ENCODE measurements at places on chromosomes 3 and 15.
A peak's percentile ranks its signal among the peaks of the same experiment; 100 is the strongest.

- peak; percentile 72 for DNase-seq
Measured at GRCh38 chr3:23739536-23739935, 66.2 kb upstream of the UBE2E1 start.

DNA sequence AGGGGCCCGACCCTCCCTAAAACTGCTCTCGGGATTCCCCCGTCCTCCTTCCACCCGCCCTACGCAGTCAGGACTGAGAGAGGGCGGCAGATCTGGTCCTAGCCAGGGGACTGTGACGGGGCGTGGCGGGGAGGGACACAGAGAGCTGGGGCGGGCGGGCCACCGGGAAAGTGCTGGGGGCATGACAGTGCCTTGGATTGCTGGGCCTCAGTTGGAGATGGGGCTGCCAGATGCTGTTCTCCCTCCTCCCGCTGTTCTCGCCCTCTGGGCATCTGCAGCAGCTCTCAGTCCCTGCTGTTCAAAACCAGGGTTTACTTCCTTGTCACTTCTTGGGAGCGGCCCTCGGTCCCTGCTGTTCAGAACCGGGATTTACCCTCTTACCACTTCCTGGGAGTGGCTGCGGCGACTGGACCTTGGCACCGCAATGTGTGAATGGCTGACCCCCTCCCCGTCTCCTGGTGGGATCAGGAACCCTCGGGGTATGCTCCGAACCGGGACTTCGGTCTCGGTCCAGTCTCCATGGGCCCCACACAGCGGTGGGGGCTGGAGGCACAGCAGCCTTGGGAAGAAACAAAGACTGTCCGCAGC is 1.8 kb upstream of the RPP25 start:
- peak; percentile 9 for DNase-seq

GRCh38 chr15:45495588-45495987 is 27.0 kb downstream of the SLC30A4 start:
- no peak for DNase-seq

GRCh38 chr3:45126730-45127129 is 19.4 kb downstream of the CDCP1 start:
- no peak for DNase-seq

DNA sequence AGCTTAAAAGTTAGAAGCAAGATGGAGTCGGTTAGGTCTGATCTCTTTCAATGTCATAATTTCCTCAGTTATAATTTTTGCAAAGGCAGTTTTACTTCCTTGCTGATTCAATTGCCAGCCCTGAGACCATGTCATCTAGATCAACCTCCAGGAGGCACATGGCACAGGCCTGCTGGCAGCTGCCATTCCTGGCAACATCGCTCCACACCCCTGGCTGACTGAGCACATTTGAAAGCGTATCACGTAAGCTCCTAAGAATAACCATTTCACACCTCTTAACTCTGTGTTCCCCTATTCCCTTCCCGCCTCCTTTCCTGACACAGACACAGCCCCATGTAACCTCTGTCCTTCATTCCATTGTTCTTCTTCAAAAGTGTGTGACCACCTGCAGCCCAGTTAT is 313.9 kb upstream of the CTNNB1 start:
- DNase-seq, result no peak

- no peak for DNase-seq
Measured at GRCh38 chr3:40745381-40746106, 220.8 kb downstream of the ZNF621 start.

- peak; percentile 89 for DNase-seq
Measured at GRCh38 chr3:104629038-104629437, 737.7 kb upstream of the ALCAM start.

- DNase-seq, result peak; percentile 89
Measured at GRCh38 chr3:64190517-64191515, 34.5 kb downstream of the PRICKLE2 start.

- DNase-seq, result no peak
Measured at GRCh38 chr3:126677862-126678503, 23.1 kb upstream of the TXNRD3 start.

DNA sequence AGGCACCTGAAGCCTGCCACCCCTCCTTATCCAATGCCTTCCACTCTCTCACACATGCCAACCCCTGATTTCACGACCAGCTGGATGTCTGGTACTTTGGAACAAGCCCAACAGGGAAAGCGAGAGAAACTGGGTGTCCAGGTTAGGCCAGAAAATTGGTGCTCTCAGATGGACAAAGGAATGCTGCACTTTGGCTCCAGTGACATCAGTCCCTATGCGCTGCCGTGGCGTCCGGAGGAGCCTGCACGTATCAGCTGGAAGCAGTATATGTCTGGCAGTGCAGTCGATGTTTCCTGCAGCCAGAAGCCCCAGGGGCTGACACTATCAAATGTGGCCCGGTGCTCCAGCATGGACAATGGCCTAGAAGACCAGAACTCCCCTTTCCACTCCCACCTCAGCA is 45.2 kb downstream of the CDAN1 start:
- no peak for DNase-seq

- no peak for DNase-seq
Measured at GRCh38 chr15:97993310-97993738, 32.8 kb downstream of the ARRDC4 start.

GRCh38 chr3:25962255-25962654 is 172.4 kb downstream of the OXSM start:
- DNase-seq, result no peak

All from fibroblast of upper back skin (primary cell).